ENCODE measurements at places on chromosomes 16 and 17. TPM values are rescaled to one million over a fixed set of nuclear protein-coding genes. Genes with fewer than 3 reads are reported as not detected.

- no peak for ATAC-seq
Measured at GRCh38 chr17:62644487-62645173, 17.2 kb downstream of the MRC2 start.

DNA sequence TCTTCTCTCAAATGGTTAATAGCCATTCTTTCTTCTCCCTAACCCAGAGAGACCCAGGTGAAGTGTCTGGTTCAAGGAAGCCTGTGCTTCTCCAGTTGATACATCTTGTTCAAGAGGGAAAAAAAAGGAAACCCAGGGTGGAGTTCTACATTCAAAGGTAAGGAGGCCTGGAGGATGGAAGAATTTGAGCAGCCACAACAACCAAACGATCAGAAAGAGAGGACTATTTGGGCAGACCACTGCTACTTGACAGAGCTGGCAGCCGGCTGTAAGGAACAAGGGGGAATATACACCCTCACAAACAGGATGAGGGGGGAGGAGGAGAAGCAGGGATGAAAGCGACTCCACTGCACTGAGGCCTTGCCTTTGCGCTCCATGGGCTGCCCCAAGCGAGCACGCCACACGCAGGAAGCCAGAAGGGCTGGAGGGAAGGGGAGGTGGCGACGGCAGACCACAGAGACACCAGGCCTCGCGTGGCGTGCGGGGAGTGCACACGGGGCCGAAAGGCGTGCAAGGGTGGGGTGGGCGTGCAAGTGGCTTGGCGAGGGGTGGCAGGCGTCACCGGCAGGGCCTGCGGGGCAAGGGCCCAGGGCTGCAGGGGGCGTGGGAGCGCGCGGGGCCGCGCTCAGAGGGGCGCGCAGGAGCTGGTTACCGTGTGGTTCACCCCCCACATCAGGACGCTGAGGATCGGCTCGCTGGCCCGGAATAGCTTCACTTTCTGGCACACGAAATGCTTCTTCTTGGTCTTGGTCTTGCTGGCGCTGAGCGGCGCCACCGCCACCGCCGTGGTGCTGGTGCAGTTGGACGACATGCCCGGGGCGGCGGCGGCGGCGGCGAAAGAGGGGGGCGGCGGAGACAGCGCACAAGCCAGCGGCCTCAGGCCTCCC lies 499 bp downstream of the PIP4K2B start:
- ATAC-seq, result peak; percentile 47

DNA sequence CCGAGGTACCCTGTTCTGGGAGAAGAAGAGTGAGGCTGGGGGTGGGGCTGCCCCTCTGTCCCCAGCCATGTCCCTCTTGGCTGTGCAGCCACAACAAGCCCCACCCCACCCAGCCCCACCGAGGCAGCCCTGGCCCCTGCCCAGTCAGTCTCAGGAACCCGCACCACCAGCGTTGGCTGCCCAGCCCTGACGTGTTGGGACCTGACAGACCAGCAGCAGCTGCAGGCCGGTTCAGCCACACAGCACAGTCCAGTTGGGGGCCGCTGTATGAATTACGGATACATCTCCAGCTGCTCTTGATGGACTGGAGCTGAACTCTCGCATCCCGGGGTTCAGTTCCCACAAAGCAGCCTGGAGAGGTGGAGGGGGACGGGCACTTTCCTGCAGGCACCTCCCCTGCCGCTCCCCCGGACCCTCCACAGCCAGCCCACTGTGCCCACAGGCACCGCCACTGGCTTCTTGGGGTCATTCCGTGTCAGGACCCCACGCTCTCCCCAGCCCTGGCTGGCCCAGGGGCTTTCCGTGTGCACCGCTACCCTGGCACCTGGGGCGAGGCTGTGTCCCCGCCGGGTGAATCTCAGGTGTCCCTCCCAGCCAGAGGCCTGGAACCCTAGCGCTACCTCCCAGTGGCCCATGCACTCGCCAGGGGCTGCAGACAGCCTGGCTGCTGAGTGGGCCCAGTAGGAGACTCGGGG lies 7.1 kb downstream of the CDH15 start:
- ATAC-seq, result no peak

GRCh38 chr16:1612320-1613111 lies at the start of gene CRAMP1:
CRAMP1 (plus strand) TSS chr16:1612360; CDS start chr16:1614640, 2,280 bp downstream.
- no peak for ATAC-seq

GRCh38 chr16:18060351-18060750 lies 276.2 kb downstream of the NPIPA8 start:
- ATAC-seq, result no peak

DNA sequence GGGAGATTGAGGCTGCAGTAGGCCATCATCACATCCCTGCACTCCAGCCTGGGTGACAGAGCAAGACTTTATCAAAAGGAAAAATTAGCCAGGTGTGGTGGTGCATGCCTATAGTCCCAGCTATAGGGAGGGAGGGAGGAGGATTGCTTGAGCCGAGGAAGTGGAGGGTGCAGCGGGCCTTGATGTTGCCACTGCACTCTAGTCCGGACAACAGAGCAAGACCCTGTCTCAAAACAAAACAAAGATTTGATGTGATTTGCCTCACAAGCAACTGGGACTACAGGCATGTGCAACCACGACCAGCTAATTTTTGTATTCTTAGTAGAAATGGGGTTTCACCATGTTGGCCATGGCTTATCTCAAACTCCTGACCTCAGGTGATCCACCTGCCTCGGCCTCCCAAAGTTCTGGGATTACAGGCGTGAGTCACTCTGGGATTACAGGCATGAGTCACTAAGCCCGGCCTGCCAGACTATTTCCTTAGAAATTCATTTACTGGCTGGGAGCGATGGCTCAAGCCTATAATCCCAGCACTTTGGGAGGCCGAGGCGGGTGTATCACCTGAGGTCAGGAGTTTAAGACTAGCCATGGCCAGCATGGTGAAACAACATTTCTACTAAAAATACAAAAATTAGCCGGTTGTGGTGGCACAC lies 11.5 kb downstream of the UBE2G1 start:
- ATAC-seq, result peak; percentile 23

GRCh38 chr16:66322174-66322573 lies 44.3 kb upstream of the CDH5 start:
- ATAC-seq, result no peak

- ATAC-seq, result no peak
Measured at GRCh38 chr17:48993305-48993704, 3.9 kb upstream of the IGF2BP1 start.

- ATAC-seq, result no peak
Measured at GRCh38 chr16:50494501-50495491, 53.4 kb upstream of the NKD1 start.

DNA sequence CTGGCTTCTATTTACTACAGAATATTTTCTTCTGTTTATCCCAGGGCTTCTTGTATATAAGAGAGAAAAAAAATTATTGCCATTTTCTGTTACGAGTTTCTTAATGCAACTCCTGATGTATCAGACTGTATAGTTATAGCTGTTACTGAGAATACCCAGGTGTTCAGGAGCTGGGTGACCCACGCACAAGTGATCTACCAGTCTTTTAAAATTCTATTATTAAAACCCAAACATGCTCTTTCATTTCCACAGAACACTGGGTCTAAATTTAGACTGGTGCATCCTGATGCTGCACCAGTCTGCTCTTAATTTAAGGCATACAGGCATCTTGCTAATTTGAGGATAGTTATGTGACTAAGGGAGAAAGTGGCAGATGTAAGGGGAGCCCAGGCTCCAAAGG lies 31.2 kb upstream of the NLRP1 start:
- ATAC-seq, result no peak

DNA sequence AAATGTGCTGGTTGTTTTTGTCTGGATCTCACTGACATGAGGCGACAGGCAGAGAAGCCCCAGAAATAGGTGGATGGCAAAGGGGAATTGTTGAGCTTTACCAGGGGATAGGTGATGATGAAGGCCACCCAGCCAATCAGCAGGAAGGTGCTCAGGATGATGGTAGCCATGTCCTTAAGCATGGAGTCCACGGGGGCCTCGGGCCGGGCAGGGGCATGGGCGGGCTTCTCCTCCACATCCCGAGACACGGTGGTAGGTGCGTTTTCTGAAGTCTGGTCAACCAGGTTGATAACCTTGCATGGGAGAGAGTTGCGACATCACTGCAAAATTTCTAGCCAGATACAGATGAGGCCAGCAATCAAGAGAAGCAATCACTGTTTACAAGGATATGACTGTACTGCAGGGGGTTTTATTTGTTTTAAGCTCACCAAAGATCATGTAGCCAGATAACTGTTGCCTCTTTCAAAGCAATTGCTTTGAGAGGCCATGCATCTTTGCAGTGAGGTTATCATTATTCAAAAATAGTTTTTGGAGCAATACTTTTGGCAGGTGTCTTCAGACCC lies 37.3 kb upstream of the ICAM2 start:
- ATAC-seq, result no peak

GRCh38 chr17:58513965-58514769 lies at the start of gene MTMR4:
MTMR4 (minus strand) TSS chr17:58514638; CDS start chr17:58514407, 231 bp downstream.
- peak; percentile 31 for ATAC-seq

DNA sequence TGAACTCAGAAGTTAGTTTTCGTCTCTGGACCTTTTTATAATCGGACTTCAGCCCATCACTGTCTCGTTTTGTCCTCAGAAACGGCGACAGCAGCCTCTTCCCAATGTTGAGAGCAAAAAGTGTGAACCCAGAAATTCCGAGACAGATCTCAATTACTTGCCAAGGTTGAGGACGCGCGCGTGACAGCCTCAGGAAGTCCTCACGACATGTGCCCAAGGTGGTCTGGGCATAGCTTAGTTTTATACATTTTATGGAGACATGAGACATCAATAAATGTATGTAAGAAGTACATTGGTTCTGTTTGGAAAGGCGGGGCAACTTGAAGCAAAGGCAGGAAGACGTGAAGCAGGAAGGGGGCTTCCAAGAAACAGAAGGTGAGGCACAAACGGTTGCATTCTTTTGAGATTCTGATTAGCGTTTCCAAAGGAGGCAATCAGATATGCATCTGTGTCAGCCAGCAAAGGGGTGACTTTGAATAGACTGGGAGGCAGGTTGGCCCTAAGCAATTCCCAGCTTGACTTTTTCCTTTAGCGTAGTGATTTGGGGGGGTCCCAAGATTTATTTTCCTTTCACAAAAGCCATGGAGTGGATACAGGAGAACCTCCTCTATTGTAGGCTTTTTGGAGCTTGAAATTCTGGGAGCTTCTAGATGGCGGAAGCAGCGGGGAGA lies 583 bp upstream of the ZNF747 start:
- ATAC-seq, result peak; percentile 31

- ATAC-seq, result no peak
Measured at GRCh38 chr17:57782062-57782490, 37.0 kb upstream of the CCDC182 start.

DNA sequence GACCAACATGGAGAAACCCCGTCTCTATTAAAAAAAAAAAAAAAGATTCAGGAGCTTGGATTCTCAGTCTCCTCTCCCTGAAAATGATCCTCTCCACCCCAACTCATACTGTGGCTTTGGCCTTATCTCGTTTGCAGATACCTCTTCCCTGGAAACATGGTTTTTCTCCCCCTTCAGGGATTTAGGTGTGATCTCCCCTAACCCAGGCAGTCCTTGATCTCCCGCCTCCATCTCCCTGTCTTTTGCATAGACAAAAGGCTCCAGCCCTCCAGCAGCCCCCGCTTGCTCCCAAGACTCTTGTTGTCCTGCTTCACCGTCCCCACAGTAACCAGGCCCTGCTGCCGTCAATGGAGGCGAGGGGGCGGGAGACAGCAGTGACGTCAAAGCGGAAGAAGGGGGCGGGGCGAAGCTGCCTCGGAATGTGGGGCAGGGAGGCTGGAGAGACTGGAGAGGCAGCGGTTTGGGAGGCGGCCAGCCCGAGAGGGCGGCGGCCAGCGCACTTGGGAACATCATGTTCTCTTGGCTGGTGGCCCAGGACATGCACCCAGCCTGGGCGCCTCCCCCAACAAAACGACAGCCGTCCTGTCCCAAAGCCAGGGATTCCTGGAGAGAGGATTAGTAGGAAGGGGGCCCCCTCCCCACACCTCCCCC lies 1.9 kb upstream of the PER1 start:
- ATAC-seq, result peak; percentile 27

DNA sequence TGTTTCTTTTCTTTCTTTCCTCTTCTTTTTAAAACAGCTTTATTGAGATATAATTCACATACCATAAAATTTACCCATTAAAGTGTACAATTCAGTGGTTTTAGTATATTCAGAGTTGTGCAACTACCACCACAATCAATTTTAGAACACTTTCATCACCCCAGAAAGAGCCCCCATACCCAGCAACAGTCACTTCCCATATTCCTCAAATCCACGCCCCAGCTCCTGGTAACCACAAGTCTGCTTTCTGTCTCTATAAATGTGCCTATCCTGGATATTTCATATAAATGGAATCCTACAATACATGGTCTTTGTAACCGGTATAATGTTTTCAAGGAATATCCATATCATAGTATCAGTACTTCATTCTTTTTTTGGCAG lies 19.4 kb downstream of the RARA start:
- no peak for ATAC-seq

DNA sequence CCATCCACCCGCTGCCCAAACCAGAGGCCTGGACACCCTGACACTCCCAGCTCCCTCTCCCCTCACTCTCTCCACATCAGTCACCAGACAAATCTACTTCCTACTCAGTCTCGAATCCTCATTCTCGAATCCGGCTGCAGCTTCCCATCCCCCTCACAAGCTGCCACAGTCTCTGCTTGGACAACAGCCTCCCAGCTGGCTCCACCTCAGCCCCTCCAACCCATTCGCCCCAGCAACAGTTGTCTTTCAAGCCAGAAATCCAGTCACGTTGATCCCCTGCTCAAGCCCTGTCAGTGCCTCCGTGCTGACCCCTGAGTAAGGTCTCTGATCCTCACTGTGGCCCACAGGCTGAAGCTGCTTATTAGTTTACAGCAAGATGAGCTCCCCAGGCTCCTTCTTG lies 44.2 kb upstream of the MTSS2 start:
- ATAC-seq, result no peak

- no peak for ATAC-seq
Measured at GRCh38 chr16:200388-200787, 20.1 kb downstream of the HBQ1 start.

GRCh38 chr17:6551869-6552531 lies 4.4 kb downstream of the PITPNM3 start:
- ATAC-seq, result no peak

- no peak for ATAC-seq
Measured at GRCh38 chr17:20996724-20997615, 45.8 kb downstream of the USP22 start.

- ATAC-seq, result no peak
Measured at GRCh38 chr17:63939401-63939800, 7.3 kb upstream of the CD79B start.

GRCh38 chr17:76820561-76820960 lies 47.6 kb upstream of the MGAT5B start:
- no peak for ATAC-seq

Gene SLC52A1
- total RNA-seq, result 0.26 TPM

Gene RAB37
- 3.4 TPM for total RNA-seq

Gene MPO
- 2.0 TPM for total RNA-seq

Gene NPW
- 2.8 TPM for total RNA-seq

Gene PYDC1
- 0.61 TPM for total RNA-seq

Gene FA2H
- 0.19 TPM for total RNA-seq

Gene VPS9D1
- 1.7 TPM for total RNA-seq

Gene ZNF213
- total RNA-seq, result 8.6 TPM

Gene SCNN1B
- not detected for total RNA-seq

Gene CD300LG
- total RNA-seq, result not detected

Gene SPAG5
- 140 TPM for total RNA-seq

Gene CDRT15L2
- not detected for total RNA-seq

Gene CACNG5
- not detected for total RNA-seq

Gene TBC1D3I
- 0.43 TPM for total RNA-seq

Gene TP53TG3
- total RNA-seq, result not detected

Gene CCP110
- total RNA-seq, result 46.5 TPM

Measured in activated T-helper 17 cell treated with anti-CD3 and anti-CD28 coated beads, Interleukin-2, amount 50 U/mL, for 72 hours (primary cell).